ENCODE measurements at places on chromosomes 3 and 15. TPM values are rescaled to one million over a fixed set of nuclear protein-coding genes. Genes with fewer than 3 reads are reported as not detected.

- DNase-seq, result no peak
These were observed 67.9 kb upstream of the RBP1 start for GRCh38 chr3:139607257-139608107.

Gene AADACL2
- total RNA-seq, result not detected

- DNase-seq, result no peak
These were observed 120.4 kb downstream of the GABRG3 start for GRCh38 chr15:27091270-27091940.

Gene KNG1
- not detected for total RNA-seq

GRCh38 chr3:162584986-162585385 lies 1088.4 kb downstream of the OTOL1 start:
- DNase-seq, result no peak

GRCh38 chr3:187942658-187943241 lies 197.5 kb upstream of the BCL6 start:
- no peak for DNase-seq

Measured in adrenal gland (tissue), 19 donors.